ENCODE measurements at places on chromosomes 3 and 15.

- no peak for DNase-seq
Observed at GRCh38 chr15:68277131-68277602, 378 bp upstream of the FEM1B start.

DNA sequence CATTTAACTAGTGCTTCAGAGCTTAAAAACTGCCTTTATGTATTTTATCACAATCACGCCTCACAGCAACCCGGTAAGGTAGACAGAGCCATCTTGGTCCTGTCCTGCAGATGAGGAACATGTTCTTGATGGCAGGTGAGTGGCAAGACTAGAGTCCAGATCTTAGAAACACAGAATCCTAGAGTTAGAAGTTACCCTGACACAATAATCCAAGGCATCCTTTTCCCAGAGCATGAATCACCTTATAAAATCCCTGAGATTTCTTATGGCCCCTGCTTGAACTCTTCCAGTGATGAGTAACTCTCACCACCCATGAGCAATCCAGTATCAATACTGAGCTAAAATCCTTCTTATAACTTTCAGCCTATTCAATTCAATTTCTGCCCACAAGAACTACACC lies 16.9 kb downstream of the POPDC2 start:
- no peak for DNase-seq

DNA sequence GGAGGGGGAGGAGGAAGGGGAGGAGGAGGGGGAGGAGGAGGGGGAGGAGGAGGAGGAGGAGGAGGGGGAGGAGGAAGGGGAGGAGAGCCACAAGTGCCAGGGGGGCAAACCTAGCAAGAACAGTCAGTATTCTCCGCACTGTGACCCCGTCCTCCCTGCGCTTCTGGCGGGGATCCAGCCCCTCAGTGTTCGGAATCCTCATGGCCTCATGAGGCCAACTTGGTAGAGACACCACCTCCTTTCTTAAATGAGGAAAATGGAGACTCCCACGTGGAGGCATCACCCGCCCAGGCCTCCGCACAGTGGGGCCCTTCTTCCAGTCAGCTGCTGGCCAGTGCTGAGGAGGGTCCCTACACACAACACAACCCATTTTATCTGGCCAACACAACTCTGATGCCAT lies 163.4 kb downstream of the XXYLT1 start:
- no peak for DNase-seq

- DNase-seq, result no peak
Observed at GRCh38 chr3:34669490-34669889, 871.1 kb downstream of the PDCD6IP start.

DNA sequence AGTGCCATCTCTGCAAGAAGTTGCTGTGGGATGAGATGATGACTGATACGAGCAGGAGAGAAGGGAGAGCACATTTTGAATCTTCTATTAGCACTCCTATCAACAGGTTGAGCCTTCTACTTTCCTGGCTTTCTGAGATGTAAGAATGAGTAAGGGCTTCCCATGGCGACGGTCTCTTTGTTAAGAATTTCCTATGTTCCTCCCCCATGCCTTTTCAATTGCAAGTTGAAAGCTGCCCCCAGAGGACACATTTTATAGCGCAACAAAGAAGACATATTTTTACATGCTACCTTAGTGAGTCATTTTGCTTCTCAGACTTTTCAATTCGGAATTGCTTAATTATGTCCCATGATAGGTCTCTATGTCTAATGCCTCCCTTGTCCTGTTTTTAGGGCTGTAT lies 71.3 kb upstream of the LRTM1 start:
- no peak for DNase-seq

DNA sequence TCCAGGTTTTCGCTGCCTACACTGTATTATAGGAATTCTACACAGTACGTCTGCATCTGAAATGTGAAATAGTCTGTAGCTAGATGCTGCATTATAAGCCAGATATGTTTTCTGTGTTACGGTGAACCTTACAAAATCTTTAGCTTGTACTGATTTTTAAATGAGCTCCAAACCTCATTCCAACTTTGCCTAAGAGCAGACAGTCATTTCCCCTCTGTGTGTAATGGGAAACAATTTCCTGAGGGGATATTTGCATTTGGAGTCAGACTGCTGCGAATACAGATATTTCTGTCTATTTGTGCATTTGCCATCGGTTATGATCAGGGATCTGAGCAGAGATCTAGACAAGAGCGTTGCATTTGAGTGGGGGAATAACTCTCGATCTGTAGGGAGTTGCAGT lies 37.5 kb downstream of the ARNT2 start:
- no peak for DNase-seq

- no peak for DNase-seq
Observed at GRCh38 chr15:48796930-48797329, 13.9 kb downstream of the CEP152 start.

- peak; percentile 44 for DNase-seq
Observed at GRCh38 chr15:84981711-84982300, at the start of gene PDE8A. PDE8A (plus strand) TSS chr15:84981856; CDS start chr15:84982163, 307 bp downstream.

- DNase-seq, result no peak
Observed at GRCh38 chr15:62545467-62546227, 380.6 kb upstream of the C2CD4B start.

DNA sequence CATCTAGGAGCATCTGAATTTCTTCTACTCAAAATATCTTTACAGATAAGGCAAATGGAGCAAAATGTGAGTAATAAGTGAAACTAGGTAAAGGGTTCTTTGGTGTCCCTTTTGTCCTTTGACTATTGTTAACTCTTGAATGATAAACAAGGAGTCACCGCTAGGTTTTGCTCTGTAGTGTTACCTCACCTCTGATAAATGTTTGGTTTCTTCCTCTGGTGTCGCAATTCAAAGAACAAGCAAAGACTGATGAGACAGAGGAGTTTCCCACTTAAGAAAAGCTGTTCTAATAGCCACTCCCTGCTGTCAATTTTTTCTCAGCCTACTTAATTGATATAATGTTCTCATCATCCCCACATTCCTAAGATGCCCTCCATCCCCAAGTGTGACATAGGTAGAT lies 925.9 kb downstream of the IGSF11 start:
- DNase-seq, result no peak

DNA sequence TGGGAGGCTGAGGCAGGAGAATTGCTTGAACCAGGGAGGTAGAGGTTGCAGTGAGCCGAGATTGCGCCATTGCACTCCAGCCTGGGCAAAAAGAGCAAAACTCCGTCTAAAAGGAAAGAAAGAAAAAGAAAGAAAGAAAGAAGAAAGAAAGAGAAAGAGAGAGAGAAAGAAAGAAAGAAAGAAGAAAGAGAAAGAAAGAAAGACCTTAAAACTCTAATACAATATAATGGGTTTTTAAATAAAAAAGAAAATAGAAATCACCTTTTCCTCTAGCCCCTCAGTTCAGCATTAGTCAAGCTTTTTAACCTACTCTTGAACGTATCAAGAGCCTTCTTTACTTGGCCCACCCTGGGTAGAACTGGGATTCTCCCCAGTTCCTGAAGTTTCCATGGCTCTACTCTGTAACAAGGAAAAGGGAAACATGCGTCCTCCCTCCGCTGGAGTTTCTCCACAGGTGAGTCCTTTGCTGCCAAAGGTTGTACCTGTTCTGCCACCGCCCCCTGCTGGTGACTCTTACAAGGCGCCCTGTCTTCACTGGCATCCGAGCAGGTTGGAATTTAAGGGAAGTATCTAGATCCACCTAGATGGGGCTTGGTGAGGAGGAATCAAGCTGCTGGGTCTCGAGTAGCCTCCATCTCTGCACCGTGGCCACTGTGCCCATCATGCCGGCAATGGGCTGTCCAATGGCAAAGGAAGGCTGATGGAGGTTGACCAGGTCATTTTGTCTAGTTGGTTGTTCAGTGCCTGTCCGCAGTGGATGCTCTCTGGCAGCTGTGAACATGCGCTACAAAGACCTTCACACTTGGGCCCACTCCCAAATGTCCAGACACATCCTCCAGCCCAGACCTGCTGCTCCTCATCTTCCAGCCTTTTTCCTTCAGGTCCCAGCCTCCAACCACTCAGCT lies 20.6 kb upstream of the EPHB3 start:
- peak; percentile 68 for DNase-seq

DNA sequence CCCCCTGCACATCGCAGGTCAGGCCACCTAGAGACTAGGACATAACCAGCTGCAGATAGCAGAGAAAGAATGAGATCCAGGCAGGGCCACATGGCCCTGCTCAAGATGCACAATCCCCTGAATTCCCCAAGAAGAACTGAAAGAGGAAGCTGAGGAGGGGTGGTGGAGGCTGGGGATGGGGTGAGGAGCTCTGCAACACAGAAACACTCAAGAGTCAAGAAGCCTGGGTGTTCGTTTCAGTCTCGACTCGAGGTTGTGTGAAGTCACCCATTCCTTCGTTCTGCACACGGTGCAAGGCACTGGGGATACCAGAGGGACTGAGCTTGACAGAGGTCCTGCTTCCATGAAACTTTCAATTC lies 62.0 kb downstream of the TLE3 start:
- DNase-seq, result no peak

- DNase-seq, result no peak
Observed at GRCh38 chr3:87997298-87997697, 61.5 kb downstream of the CGGBP1 start.

DNA sequence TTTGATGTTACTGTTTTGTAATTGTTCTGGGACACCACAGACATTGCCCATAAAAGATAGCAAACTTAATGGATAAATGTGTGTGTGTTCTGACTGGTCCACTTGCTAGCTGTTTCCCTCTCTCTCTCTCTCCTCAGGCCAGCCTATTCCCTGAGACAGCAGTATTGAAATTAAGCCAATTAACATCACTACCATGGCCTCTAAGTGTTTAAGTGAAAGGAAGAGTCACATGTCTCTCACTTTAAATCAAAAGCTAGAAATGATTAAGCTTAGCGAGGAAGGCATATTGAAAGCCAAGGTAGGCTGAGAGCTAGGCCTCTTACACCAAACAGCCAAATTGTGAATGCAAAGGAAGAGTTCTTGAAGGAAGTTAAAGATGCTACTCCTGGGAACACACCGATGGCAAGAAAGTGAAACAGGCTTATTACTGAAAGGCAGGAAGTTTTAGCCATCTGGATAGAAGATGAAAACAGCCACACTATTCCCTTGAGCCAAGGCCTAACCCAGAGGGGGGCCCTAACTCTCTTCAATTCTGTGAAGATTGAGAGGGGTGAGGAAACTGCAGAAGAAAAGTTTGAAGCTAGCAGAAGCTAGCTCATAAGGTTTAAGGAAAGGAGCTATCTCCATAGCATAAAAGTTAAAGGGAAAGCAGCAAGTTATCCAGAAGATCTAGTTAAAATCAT lies 295.1 kb downstream of the CHST2 start:
- DNase-seq, result no peak

GRCh38 chr15:63501256-63502089 lies 2.9 kb upstream of the USP3 start:
- DNase-seq, result peak; percentile 49

GRCh38 chr3:136122006-136122405 lies 74.1 kb downstream of the MSL2 start:
- DNase-seq, result no peak

- DNase-seq, result no peak
Observed at GRCh38 chr3:78186404-78186803, 1146.5 kb downstream of the ROBO2 start.

DNA sequence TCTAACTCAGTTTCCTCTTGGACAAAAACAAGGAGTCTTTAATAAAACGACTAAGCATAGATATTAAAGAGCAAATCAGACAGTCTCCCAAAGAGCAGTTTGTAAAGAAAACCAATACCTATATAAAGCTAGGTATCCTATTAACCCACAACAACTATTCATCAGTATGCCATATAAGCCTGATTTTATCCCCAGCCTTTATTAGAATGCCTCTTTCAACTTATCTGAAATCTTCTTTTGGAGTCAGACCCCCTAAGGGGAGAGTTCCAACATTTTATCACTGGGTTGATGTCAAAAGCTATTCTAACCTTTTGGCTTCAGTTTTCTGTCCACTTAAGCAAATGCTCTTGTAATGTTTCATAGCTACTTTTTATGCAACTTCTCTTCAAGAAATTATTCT lies 17.8 kb downstream of the MAP2K5 start:
- no peak for DNase-seq

DNA sequence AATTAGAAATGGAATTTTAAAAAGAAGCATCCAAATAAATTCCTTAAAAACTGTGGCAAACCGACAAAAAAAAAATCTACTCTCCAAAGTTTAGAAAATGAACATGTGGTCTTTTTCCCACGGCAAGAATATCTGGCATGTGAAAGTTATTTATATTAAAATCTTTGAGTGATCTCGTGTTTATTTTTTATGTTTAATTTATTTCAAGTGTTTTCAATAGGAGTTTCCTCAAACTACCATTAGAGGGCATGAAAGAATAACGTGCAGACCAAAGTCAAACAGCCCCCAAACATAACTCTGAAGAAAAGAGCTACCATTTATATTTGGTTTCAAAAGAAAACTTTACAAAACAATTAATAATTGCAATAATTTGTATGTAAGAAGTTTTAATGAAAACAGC lies 286.4 kb downstream of the ZIC4 start:
- DNase-seq, result no peak

- DNase-seq, result no peak
Observed at GRCh38 chr3:169271936-169272335, 391.6 kb downstream of the MECOM start.

DNA sequence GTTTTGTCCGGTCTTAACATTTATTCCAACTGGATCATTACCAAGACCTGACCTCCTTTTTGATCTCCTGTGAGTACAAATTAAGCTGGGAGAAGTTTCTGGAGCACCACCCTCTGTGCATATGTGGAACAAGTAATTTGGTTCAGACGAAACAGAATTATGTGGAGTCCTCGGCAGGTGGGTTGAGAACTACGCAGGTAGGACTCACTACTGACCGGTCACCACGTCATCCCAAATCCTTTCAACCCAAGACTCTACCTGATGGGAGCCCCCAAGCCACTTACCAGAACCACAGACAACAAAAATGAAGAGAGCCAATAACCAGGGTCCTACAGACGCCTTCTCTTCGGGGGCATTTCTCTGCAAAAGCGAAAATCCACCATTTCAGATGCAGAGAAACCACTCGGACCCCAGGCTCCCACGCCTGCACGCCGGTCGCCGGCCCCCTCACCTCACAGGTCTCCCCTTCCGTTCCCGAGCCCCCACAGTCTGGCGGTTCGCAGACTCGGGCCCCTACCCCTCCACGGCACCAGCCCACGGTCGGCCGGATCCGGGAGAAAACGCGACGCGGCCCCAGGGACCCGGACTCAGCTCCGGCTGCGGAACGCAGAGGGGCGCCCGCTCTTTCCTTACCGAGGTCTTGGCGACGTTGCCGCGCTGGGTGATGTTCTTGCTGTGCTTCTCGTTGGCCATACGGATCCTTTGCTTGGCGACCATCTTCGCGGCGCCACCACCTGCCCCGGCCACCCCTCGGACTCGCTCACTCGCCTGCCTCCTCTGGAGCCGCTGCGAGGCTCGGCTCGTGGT lies 674 bp downstream of the SERP1 start:
- peak; percentile 13 for DNase-seq

DNA sequence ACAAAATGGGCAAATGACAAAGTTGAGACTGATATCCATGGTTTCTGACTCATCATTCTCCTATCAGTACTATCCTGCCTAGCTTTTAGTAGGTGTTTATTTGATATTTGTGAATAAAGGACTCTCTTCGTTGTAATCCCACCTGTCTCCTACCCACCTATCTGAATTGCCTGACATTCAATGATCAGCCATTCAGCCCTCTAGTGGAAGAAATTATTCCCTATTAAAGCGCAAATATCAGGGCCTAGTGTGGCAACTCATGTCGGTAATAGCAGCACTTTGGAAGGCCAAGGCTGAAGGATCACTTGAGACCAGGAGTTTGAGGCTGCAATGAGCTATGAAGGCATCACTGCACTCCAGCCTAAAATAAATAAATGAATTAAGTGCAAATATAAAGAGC lies 195.7 kb upstream of the SETMAR start:
- DNase-seq, result no peak
